ENCODE measurements at places on chromosomes 2 and 18. TPM values are rescaled to one million over a fixed set of nuclear protein-coding genes. Genes with fewer than 3 reads are reported as not detected.

Gene HOXD11
- total RNA-seq = not detected

Gene GRHL1
- total RNA-seq = 0.76 TPM

Gene EVA1A
- 52.1 TPM for total RNA-seq

Gene MEP1B
- total RNA-seq = not detected

Gene PTPN4
- total RNA-seq = 27.1 TPM

Gene MARCO
- not detected for total RNA-seq

Gene POLE4
- total RNA-seq = 21.1 TPM

Gene ZFAND2B
- total RNA-seq = 22.1 TPM

Gene TDRD15
- total RNA-seq = not detected

Data from dermis microvascular lymphatic vessel endothelial cell (primary cell).